ENCODE measurements at places on chromosomes 12 and 14. TPM values are rescaled to one million over a fixed set of nuclear protein-coding genes. Genes with fewer than 3 reads are reported as not detected.

GRCh38 chr12:46209914-46210872, 58.6 kb downstream of the SLC38A1 start:
- peak overlapping the region; percentile 67 for H3K27ac ChIP-seq
- no peaks in the 10 kb centered on the region for H3K27me3 ChIP-seq
- H3K4me1 ChIP-seq, result peaks cover 74% of the 10 kb centered on the region
- no peak overlapping the region for H3K4me3 ChIP-seq
- DNase-seq, result peak; percentile 89

DNA sequence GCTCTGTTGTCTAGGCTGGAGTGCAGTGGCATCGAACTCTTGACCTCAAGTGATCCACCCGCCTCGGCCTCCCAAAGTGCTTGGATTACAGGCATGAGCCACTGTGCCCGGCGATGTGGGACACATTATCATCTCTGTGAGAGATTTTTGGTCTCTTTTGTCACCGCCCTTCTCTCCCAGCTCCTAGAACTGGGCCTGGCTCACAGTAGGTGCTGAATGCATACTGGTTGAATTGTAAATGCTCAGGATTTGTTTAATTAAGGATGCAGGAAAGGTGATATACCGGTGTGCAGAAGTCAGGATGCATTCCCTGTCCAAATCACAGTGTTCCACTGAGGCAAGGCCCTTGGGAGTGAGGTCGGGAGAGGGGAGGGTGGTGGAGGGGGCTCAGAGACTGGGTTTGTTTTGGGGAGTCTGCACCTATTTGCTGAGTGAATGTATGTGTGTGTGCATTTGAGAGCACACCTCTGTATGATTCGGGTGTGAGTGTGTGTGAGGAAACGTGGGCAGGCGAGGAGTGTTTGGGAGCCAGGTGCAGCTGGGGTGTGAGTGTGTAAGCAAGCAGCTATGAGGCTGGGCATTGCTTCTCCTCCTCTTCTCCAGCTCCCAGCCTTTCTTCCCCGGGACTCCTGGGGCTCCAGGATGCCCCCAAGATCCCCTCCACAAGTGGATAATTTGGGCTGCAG, 1.0 kb upstream of the KRT18 start:
- H3K27ac ChIP-seq, result no peak overlapping the region
- no peak overlapping the region for H3K4me3 ChIP-seq
- peaks cover 12% of the 10 kb centered on the region for H3K36me3 ChIP-seq

DNA sequence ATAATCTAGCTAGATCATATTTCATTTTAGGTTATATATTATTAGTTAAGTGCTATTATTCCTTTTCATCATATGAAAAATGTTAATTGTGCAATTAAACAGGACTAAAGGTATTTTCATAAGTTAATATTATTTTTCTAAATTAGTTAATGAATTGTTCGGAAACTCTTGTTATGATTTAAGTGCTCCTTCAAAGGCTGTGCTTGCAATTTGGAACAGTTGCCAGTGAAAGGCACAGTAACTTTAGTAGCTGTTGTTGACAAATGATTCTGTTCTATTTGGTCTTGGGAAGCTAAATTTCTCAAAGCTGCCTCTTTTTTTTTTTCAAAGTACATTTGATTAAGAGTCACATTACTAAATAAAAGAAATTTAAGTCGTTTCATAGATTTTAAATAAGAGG, 40.7 kb downstream of the PTPRQ start:
- DNase-seq, result no peak
- no peaks in the 10 kb centered on the region for H3K36me3 ChIP-seq
- H3K27me3 ChIP-seq, result no peaks in the 10 kb centered on the region
- no peaks in the 10 kb centered on the region for H3K4me1 ChIP-seq

GALC gene
- total RNA-seq, result 26.9 TPM

DNA sequence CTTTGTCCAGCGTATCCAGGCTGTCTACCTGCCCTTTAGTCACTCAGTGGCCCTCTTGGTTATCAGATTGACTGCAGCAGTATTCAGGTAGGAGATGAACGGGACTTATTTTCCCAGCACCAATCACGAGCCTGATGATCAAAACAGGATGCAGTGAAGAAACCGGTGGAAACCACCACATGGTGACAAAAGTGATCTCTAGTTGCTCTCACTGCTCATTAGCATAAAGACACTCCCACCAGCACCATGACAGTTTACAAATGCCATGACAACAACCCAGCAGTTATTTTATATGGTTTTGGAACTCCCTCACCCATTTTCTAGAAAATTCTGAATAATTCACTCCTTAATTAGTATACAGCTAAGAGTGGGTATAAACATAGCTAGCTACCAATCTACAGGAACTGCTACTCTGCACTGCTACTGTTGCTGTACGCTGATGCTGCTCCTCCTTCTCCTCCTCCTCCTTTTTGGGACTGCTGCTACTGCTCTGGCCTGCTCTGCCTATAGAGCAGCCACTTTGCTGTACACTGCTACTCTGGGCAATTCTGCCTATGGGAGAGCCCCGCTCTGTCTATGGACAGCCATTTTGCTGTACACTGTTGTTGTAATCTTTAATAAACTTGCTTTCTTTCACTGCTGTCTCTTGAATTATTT, 142.5 kb upstream of the SSTR1 start:
- H3K27me3 ChIP-seq, result no peaks in the 10 kb centered on the region
- H3K4me3 ChIP-seq, result no peak overlapping the region
- DNase-seq, result no peak
- peaks cover 18% of the 10 kb centered on the region for H3K4me1 ChIP-seq
- peak overlapping the region; percentile 84 for H3K27ac ChIP-seq

DNA sequence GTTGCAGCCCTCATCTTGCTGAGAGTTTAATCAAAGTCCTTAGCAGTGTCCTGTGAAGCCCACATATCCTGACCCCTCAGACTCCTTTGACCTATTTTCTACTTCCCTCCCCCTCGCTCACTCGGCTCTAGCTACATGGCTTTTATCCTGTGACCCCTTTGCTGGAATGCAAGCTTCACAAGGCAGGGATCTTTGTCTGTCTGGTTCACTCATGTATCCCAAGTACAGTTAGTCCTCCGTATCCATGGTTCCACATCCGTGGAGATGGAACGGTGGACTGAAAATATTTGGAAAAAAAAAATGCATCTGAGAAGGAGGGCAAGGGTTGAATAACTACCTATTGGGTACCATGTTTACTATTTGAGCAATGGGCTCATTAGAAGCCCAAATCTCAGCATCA, 173.8 kb downstream of the BCAT1 start:
- no peak for DNase-seq
- no peaks in the 10 kb centered on the region for H3K4me1 ChIP-seq
- H3K27me3 ChIP-seq, result no peaks in the 10 kb centered on the region
- H3K4me3 ChIP-seq, result no peak overlapping the region
- H3K36me3 ChIP-seq, result no peaks in the 10 kb centered on the region

DNA sequence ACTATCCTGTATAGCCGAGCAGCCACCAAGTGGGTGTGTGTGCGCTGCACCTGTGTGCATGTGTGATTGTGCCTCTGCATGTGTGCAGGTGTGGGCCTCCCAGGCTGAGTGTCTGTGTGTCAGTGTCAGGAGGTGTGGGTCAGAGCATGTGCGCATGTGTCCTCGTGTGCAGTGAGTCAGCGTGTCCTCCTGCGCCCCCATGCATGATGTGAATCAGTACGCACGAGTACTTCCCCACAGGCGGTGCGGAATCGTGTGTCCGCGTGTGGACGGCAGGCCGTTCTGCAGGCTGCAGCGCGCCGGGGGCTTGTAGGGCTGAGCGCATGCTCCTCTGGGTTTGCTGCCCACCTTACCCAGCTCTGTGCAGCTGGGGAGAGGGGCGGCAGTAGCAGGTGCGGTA, 34.2 kb downstream of the DTX1 start:
- H3K36me3 ChIP-seq, result peaks cover 11% of the 10 kb centered on the region
- H3K4me1 ChIP-seq, result peaks cover 92% of the 10 kb centered on the region
- H3K27me3 ChIP-seq, result no peaks in the 10 kb centered on the region
- no peak overlapping the region for H3K4me3 ChIP-seq
